NCI-H1436 treated with DMSO at 0.1 percent for 48 hours (cell line): ENCODE measurements at places on chromosomes 16 and 17.

DNA sequence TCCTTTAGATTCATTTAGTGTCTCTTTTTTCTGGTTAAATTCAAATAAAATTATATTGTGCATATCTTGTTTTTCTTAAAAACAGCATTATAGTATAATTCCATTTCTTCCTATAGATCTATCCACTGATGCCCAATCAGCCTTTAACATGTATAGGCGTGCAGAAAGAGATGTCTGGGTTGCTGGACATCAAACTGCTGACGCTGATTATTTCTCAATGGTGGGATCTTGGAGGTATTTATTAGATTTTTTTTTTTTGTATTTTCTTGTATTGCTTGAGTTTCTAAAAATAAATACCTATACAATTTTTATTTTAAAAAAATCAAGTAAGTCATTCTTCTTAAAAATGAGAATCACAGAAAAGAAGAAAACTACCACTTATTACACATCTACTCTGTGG is 50.9 kb downstream of the COG7 start:
- DNase-seq, result no peak

DNA sequence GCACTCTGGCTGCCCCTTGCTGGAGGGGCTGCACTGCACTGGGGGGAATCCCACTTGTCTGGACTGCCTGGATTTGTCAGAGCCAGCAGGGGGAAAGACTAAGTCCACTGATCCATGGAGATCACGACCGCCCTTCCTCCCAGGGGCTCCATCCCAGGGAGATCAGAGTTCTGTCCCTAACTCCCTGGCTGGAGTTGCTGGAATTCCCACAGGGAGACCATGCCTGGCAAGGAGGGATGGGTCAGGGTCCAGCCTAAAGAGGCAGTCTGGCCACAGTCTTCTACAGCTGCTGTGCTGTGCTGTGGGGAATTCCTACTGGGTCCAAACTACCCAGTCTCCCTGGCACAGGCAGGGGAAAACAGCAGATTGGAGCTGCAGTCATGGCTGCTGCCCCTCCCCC is 311.9 kb downstream of the ZFHX3 start:
- DNase-seq, result no peak

DNA sequence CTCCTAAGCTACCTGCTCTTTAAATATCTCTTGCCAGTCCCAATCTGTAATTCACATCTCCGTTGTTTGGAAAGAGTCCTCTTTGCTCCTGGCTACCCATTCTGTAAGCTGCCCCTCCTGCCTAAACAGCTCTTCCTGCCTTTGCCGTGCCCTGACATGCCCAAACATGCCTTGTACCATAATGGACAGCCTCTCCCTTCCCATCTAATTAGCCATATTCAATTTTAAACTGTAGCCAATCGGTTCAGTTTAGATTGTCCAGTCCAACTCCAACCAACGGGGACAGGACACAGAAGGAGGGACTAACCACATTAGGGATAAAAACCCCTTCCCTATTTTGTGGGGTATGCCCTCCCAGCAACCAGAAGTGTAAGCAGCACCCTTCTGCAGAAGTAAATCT is 30.6 kb upstream of the CLEC3A start:
- no peak for DNase-seq

GRCh38 chr17:42687707-42688320 is 5.5 kb downstream of the CNTNAP1 start:
- no peak for DNase-seq

DNA sequence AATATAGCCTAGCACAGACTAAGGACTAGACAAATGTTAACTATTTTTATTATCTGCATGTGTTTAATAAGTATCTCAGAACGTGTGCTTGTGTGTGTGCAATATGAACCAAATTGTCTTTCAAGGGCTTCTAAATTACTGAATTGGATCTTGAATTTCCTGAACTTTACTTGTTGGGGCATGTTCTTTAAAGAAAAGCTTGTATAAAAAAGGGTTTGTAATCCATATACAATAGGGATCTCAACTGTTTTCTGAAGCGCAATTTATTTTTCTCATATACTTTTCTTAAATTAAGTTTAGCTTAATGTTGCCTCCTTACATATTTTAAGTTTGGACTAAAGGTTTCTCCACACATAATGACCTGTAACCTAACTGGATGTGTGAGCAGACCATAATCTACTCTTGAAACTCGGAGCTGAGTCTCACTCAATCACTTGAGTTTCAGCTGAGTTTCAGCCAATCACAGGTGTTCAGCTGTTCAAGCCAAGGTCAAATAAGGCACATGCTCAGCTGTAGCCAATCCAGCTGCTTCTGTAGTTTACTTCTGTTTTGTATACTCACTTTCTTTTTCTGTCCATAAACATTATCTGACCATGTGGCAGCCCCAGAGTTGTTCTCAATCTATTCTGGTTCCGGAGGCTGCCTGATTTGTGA is 72.3 kb downstream of the CDK5R1 start:
- DNase-seq, result peak; percentile 50

- DNase-seq, result no peak
Measured at GRCh38 chr16:69346683-69347082, 4.9 kb downstream of the TMED6 start.

DNA sequence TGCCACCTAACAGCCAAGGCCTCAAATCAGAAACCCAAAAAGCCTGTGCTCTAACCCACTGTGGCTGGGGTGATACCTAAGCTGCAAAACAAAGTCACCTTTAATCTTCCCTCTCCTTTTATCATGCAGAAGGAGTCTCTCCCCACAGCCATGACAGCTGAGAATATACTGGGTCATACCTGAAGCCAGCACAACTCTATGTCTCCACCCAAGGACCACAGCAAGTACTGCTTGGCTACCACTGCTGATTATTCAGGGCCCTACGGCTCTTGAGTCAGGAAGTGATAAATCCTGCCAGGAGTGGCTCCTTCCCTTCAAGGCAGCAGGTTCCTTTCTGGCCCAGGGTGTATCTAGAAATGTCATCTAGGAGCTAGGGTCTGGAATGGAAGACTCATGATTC is 151.5 kb upstream of the TOM1L1 start:
- no peak for DNase-seq

GRCh38 chr17:28344435-28344901 is 8.9 kb downstream of the TNFAIP1 start:
- no peak for DNase-seq

GRCh38 chr17:49511810-49512209 is 16.7 kb downstream of the NGFR start:
- no peak for DNase-seq

- DNase-seq, result peak; percentile 3
Measured at GRCh38 chr17:46942441-46943217, 19.7 kb downstream of the GOSR2 start.

DNA sequence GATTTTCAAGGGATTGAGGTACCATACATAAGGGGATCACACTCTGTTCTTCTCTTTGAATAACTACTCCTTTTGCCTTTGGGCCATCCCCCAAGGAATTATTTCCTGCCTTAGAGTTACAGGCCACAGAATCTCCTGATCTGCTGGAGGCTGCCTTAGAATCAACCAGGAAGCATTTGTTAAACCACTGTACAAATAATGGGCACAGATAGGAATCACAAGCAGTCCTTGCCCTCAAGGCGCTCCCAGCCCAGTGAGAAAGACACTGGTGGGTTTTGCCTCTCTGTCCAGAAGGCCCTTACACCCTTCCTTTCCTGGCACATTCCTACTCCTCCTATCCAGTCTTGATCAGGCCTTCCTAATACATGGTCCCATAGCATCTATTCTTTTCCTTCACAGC is 45.9 kb downstream of the MRTFB start:
- no peak for DNase-seq

DNA sequence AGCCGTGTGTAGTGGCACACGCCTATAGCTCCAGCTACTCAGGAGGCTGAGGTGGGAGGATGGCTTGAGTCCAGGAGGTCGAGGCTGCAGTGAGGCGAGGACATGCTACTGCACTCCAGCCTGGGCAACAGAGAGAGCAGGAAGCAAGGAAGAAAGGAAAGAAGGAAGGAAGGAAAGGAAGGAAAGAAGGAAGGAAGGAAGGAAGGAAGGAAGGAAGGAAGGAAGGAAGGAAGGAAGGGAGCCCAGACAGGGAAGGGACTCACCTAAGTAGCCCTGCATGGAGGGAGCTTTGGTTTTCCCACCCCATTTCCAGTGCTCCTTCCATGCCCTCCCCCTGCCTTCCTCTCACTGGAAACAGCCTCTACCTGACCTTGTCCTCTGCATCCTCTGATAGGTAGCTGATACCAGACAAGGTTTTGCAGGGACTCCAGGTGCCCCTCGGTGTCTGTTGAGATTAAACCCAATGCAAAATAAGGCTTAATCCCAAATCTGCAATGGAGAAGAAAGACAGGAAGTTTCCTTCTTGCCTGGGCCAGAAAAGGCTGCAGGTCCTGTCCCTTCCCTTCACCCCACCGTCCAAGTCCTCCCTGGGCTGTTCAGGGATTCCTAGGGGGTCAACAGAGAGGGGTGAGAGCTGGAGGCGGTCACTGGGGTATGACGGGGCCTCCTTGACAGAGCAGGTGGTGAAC is 21.5 kb upstream of the CA4 start:
- DNase-seq, result no peak

DNA sequence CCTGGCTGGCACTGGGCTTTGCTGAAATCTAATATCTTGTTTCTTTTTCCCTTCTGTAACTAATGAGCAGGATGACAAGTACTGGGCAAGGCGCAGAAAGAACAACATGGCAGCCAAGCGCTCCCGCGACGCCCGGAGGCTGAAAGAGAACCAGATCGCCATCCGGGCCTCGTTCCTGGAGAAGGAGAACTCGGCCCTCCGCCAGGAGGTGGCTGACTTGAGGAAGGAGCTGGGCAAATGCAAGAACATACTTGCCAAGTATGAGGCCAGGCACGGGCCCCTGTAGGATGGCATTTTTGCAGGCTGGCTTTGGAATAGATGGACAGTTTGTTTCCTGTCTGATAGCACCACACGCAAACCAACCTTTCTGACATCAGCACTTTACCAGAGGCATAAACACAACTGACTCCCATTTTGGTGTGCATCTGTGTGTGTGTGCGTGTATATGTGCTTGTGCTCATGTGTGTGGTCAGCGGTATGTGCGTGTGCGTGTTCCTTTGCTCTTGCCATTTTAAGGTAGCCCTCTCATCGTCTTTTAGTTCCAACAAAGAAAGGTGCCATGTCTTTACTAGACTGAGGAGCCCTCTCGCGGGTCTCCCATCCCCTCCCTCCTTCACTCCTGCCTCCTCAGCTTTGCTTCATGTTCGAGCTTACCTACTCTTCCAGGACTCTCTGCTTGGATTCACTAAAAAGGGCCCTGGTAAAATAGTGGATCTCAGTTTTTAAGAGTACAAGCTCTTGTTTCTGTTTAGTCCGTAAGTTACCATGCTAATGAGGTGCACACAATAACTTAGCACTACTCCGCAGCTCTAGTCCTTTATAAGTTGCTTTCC is 56.0 kb downstream of the HLF start:
- no peak for DNase-seq

DNA sequence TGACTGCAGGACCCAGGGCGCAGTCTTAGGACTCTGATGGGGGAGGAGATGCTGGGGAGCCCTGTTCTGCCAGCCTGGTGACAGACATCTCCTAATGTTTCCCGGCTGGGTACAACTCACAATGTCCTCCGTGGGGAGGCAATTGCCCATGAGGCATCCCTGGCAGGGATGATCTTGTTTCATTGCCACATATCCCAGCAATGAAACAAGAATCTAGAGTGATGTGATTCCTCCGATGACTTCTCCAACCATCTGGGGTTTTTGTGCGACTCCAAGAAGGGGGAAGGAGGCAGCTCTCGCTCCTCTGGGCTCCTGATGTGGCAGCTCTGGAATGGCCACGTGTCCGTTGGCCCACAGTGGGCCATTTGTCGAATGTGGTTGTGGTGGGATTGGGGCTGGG is 255.8 kb downstream of the SEC14L1 start:
- no peak for DNase-seq

GRCh38 chr17:15036238-15036637 is 228.9 kb downstream of the PMP22 start:
- no peak for DNase-seq
